ENCODE measurements at places on chromosomes 12 and 14. TPM values are rescaled to one million over a fixed set of nuclear protein-coding genes. Genes with fewer than 3 reads are reported as not detected.

The PIANP gene
- 0.45 TPM for polyA plus RNA-seq

The INHBE gene
- polyA plus RNA-seq: 0.50 TPM

The HOXC11 gene
- 0.45 TPM for polyA plus RNA-seq

The IKBIP gene
- polyA plus RNA-seq: 59.1 TPM

The LRTM2 gene
- not detected for polyA plus RNA-seq

The AGAP2 gene
- 0.45 TPM for polyA plus RNA-seq

The PTPRB gene
- 0.16 TPM for polyA plus RNA-seq

The CFAP54 gene
- polyA plus RNA-seq: 0.70 TPM

The OASL gene
- 0.90 TPM for polyA plus RNA-seq

The LRIG3 gene
- 4.8 TPM for polyA plus RNA-seq

The ACYP1 gene
- polyA plus RNA-seq: 34.3 TPM

The CNTN1 gene
- 69.7 TPM for polyA plus RNA-seq

The IGF1 gene
- polyA plus RNA-seq: not detected

The DHRS2 gene
- 3.2 TPM for polyA plus RNA-seq

The SLC17A8 gene
- polyA plus RNA-seq: not detected

The ATF7IP gene
- polyA plus RNA-seq: 6.4 TPM

The EGLN3 gene
- polyA plus RNA-seq: 3.4 TPM

The KLHL33 gene
- polyA plus RNA-seq: not detected

The SLC2A14 gene
- polyA plus RNA-seq: 0.30 TPM

The RD3L gene
- not detected for polyA plus RNA-seq

The BATF gene
- not detected for polyA plus RNA-seq

The KRT8 gene
- 3,633 TPM for polyA plus RNA-seq

The THTPA gene
- polyA plus RNA-seq: 24.0 TPM

The PRH2 gene
- polyA plus RNA-seq: 0.19 TPM

The FAIM2 gene
- polyA plus RNA-seq: not detected

The ATP23 gene
- 7.5 TPM for polyA plus RNA-seq

The CLEC2A gene
- polyA plus RNA-seq: not detected

The OR6C2 gene
- polyA plus RNA-seq: not detected

The SLCO1B1 gene
- 1.5 TPM for polyA plus RNA-seq

The TMEM120B gene
- 10.2 TPM for polyA plus RNA-seq

The RCOR1 gene
- polyA plus RNA-seq: 17.7 TPM

The DLST gene
- polyA plus RNA-seq: 102 TPM

The RPL36AL gene
- 469 TPM for polyA plus RNA-seq

The COCH gene
- polyA plus RNA-seq: 27.6 TPM

The TSPAN19 gene
- polyA plus RNA-seq: 0.12 TPM

The HEBP1 gene
- 49.3 TPM for polyA plus RNA-seq

The IFI27L2 gene
- 69.2 TPM for polyA plus RNA-seq

The TPPP2 gene
- not detected for polyA plus RNA-seq

The P2RX2 gene
- polyA plus RNA-seq: not detected

The MTHFD1 gene
- 164 TPM for polyA plus RNA-seq

The TAS2R13 gene
- polyA plus RNA-seq: not detected

The CD163 gene
- not detected for polyA plus RNA-seq

The TBX3 gene
- polyA plus RNA-seq: 22.1 TPM

The KRT85 gene
- 4.8 TPM for polyA plus RNA-seq

The SSTR1 gene
- not detected for polyA plus RNA-seq

The ARL1 gene
- 70.3 TPM for polyA plus RNA-seq

The ATL1 gene
- polyA plus RNA-seq: 4.2 TPM

The PZP gene
- not detected for polyA plus RNA-seq

The KLRK1 gene
- polyA plus RNA-seq: not detected

The DEPDC4 gene
- polyA plus RNA-seq: 2.3 TPM

The EIF2S3B gene
- polyA plus RNA-seq: 2.0 TPM

The SSPN gene
- 2.0 TPM for polyA plus RNA-seq

The GPR84 gene
- 0.04 TPM for polyA plus RNA-seq

The GPRC5D gene
- polyA plus RNA-seq: not detected

The GUCY2C gene
- not detected for polyA plus RNA-seq

The IKZF4 gene
- 2.0 TPM for polyA plus RNA-seq

The CEBPE gene
- polyA plus RNA-seq: not detected

The CACNA1C gene
- not detected for polyA plus RNA-seq
